Esophagus mucosa (tissue), 1 donor: ENCODE measurements at places on chromosomes 1 and 21. TPM values are rescaled to one million over a fixed set of nuclear protein-coding genes. Genes with fewer than 3 reads are reported as not detected.

The CTH gene
- total RNA-seq, result 11.3 TPM

- no peak for ATAC-seq
These were observed 18.5 kb upstream of the SLC25A34 start for GRCh38 chr1:15717418-15718125.

The TMCC2 gene
- total RNA-seq, result 1.00 TPM

- ATAC-seq, result no peak
These were observed 336.0 kb upstream of the NR5A2 start for GRCh38 chr1:199691540-199691939.

The CALML6 gene
- 0.20 TPM for total RNA-seq

DNA sequence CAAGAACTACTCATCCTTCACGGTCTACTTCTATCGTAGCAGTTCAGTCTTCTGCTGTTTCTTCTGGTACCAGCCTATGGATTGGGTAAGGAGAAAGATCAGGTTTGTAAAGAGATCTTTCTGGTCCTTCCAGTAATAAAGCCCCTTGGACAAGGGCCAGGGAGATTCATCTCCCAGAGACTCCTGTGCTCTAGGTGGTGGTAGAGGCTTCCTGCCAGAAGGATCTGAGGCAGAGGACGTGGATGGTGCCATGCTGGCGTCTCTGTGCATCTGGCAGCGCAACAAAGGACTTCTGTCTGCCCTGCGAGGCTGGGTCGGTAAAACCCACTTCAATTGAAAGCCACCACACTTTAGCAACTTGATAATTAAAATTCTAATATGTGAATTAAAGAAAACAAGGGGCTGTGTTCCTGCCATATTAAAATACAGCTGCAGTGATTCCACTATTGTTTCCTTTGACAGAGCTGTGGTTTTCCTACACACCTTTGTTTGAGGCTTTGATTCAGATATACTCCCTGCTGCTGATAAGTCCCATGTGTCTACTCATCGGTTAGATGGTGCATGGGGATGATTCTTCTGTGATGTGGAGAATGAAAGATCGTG, 73.6 kb downstream of the ROR1 start:
- peak; percentile 98 for ATAC-seq
